ENCODE measurements at places on chromosomes 7 and 10. TPM values are rescaled to one million over a fixed set of nuclear protein-coding genes. Genes with fewer than 3 reads are reported as not detected.

DNA sequence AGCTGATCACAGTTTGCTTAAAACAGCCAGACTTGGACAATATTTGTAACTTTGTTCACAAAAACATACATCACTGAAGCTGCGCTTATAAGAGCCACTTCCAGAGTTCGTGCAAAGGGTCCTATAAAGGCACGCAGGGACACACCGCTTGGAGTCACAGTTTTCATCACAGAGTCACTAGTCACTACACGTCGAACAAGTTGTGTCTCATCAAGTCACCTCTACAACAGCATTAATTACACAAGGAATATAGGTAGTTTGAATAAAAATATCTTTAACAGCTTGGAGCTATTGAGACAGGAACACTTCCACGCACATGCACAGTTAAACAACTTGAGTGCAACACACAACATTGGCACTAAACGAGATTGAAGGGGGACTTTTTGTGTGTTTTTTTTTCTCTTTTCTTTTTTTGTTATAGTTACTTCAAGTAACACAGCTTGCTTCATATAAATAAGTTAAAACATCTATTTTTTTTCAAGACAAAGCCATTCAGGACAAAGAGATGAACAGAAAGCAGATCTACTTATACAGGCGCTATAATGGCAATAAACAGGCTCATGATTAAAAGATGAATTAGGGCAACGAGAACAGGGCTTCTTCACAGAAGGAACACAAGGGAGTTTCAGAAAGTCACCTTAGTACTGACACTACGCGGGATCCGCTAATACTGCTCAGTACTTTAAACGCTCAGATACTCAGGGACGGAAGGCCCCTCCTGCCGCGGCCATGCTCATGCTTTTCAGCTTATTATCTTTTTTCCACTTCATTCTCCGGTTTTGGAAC, 2.2 kb downstream of the HOXA5 start:
- no peak for DNase-seq

The NCF1 gene
- total RNA-seq: 0.82 TPM

GRCh38 chr7:36758879-36759278, 34.6 kb upstream of the AOAH start:
- no peak for DNase-seq

DNA sequence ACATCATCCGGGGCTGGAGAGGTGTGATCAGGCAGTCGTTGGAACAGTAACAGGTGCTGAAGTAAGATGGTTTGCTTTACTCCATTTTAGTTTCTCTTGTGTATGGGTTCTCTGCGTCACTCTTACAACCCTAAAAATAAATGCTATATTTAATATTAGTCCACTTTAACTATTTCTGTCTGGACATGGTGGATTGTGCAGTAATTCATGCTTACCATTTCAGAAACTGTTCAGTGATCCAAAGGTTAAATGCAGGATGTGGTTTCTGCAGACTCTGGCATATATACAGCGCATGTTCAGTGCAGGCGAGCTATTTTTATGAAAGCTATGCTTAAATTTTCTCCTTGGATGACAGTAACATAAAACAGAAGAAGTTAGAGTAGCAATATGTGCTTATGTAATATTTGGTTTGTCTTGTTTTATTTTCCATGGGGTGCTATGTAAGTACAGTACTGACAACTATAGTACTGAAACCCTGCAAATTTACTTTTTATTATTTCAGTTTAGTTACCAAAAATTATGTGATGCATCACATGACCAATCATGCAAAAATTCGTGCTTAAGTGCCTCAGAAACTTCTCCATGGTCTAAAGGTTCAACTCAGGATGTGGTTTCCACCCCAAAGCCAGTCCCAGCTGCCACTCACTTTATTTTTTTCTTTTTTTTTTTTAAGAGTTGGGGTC, 46.6 kb upstream of the GRID1 start:
- peak; percentile 79 for DNase-seq

GRCh38 chr10:111281516-111281915, 204.7 kb downstream of the ADRA2A start:
- DNase-seq: peak; percentile 65

- no peak for DNase-seq
These were observed 54.9 kb downstream of the FAM241B start for GRCh38 chr10:69684981-69685353.
